ENCODE measurements at places on chromosomes 7 and 10.

DNA sequence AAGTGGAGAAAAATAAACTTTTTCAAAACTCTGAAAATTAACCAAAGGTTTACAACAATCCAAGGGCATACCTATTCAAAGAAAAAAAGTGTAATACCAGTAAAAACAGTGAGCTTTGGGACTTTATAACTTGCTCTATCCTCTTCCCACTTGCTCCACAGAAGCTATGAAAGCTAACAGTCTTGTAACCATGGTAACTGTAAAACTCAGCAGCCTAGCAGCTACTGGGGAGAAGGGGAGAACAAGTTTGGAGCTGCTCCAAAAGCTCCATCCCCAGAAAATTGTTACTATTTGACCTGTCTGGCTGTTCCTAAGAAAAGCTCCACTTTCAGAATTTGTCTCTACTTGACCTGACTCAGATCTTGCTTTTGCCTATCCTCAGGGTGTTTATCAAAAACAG is 191.5 kb downstream of the OTUD1 start:
- no peak for DNase-seq

- no peak for DNase-seq
These were observed 381.1 kb downstream of the TFEC start for GRCh38 chr7:115649429-115649828.

DNA sequence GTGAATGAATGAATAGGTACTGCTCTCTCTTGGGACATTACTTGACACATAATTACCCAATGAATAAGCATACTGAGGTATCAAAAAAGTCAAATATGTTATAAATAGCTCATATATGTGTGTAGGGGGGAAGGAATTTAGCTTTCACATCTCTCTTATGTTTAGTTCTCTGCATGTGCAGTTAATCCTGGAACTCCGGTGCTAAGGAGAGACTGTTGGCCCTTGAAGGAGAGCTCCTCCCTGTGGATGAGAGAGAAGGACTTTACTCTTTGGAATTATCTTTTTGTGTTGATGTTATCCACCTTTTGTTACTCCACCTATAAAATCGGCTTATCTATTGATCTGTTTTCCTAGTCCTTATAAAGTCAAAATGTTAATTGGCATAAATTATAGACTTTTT is 1.2 kb downstream of the CFTR start:
- no peak for DNase-seq

DNA sequence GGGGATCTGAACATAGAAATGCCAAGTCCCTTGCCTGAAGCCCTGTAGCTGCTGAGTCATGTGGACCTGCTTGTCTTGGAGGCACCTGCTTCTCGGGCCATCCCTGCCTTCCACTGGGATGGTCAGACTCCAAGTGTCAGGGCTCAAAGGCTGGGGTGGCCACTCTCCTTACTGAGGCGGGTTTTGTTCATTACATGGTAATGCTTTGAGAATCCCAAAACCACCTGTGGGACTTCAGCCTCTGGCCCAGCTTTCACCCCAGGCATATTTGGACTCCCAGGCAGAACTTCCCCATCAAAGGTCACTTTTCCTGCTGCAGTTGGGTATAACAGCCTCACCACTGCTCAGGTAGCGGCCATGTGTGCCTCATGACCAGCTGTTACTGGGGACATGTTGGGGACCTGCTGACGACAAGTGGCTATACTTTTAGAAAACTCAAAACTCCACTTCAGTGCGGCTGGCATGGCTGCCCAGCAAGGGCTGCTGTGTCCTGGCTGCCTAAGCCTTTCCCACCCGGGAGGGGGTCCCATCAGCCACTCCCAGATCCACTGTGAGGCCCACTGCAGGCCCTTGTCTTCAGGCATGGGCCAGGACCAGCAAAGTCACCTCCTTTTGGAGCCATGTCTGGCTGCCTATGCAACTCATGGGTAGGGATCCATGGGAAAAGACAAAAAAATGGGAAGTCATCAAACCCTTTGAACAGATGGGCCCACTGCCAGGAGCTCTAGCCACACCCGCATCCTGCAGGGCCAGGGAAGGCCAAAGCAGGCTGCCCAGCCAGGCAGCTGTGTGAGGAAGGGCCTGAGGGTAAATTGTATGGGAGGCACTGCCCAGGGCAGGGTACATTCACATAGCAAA is 96.7 kb downstream of the ARHGAP22 start:
- DNase-seq: no peak

DNA sequence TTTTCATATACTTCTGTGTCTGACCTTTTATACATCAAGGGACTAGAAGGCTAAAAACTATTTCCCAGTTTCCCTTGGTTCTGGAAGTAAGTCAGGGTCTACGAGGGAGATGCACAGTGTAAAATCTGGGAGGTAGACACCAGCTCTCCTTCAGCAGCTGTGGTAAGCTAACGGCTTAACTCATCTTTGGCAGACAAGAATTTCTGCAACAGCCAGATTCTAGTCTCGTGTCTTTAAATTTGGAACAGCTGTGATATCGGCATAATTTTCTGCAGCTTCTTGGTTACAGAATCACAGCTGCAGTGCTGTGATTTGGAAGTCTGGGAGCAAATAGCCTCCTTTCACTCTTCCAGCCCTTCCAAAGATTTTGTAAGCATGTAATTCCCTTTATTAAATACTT is 37.4 kb upstream of the ABCB4 start:
- no peak for DNase-seq

- no peak for DNase-seq
These were observed 602.2 kb downstream of the LRMDA start for GRCh38 chr10:76033457-76034196.

- no peak for DNase-seq
These were observed 1203.3 kb upstream of the CELF2 start for GRCh38 chr10:9814285-9814864.

DNA sequence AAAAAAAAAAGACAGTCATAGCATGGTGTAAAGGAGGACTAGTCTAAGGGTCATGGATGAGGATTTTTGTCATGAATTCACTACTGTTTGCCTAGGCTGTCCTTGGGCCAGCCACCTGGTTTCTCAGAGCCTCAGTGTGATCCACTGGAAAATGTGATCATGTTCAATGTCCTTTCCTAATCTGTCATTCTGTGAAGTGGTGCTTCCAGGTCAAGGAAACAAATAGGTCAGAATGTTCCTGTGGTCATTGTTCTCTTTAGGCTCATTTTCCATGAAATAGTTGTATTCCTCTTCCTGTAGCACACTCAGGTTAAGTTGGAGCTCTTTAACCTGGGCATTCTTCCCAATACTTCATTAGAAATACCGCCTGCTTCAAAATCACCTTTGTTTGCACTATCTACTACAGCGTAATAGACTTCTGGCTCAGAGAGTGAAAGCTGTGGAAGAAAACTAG is 16.5 kb downstream of the CD36 start:
- no peak for DNase-seq

DNA sequence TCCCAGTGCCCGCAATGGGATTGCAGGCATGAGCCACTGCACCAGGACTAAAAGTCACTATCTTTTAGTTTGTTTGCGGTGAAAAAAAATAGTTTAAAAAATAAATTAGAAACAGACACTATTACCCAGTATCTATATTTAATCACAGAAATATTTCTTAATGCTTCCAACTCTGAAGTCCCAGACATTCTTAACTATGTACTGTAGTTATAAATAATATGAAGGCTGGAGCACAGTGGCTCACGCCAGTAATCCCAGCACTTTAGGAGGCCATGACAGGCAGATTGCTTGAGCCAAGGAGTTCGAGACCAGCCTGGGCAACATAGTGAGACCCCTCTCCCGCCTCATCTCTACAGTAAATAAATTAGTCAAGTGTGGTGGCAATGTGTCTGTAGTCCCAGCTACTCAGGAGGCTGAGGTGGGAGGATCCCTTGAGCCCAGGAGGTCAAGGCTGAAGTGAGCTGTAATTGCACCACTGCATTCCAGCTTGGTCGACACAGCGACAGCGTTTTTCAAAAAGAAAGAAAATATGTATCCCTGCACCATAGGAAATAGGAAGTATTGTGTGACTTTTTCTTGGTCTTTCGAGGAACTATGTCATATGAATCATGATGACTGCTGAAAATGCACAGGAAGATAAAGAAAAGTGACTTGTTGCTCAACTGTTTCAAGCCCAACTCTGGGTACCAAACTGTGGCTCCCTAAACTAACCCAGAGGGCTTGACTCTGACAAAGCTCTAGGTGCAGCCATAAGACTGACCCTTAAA is 74.9 kb upstream of the STEAP1B start:
- DNase-seq: no peak

DNA sequence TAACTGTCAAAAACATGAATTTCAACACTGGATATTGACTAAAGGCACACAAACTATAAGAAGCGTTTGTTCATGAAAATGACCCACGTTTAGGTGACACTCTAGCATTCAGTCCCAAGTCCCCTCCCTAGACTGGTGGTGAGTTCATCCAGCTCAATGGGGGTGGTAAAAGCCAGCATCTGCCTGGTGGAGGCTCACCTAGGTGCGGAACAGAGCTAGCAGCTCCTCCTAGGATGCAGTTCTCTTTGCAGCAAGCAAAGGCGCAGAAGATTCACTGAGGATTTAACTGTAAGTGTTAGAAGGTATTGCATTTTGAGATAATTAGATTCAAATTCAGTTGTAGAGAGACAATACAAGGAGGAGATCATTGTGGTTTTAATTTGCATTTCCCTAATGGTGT is 87.6 kb downstream of the VSTM2A start:
- no peak for DNase-seq

GRCh38 chr10:132889556-132889955 is 52.8 kb downstream of the CFAP46 start:
- no peak for DNase-seq

- DNase-seq: no peak
These were observed 67.9 kb downstream of the SLC25A13 start for GRCh38 chr7:96253964-96254363.

DNA sequence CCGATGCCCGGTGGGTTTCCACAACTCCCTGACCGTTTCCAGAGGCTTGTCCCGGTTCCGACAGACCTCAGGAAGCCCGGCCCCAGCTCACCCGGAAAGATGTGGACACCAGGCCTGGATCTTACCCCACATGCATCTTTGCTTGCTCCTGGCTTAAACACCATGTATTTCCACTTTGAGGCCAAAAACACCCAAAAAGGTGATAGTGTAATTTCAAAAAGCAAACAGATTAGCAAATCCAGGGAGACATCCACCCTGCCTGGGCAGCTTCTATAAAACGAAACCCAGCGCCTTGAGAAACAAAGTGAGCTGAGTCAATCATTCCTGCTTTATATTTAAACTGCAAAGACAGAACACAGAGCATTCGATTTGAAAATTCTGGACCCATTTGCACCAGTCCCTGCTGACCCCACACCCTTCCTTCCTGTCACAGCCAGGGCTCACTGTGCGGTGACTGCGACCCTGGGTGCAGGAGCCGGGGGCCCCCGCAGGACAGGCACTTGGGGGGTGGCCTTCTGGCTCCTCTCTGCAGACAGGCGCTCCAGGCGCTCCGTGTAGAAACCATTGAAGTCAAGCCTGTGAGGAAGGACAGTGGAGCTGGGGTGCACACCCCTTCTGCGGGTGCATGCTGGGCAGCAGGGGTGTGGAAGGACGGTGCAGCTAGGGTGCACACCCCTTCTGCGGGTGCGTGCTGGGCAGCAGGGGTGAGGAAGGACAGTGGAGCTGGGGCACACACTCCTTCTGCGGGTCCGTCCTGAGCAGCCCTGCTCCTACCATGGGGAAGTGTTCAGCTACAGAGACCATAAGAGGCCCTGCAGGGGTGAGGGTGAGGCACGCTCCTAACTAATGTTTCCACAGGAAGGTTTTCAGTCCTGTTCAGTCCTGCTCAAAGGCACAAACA is 2.9 kb upstream of the ADAM8 start:
- no peak for DNase-seq

DNA sequence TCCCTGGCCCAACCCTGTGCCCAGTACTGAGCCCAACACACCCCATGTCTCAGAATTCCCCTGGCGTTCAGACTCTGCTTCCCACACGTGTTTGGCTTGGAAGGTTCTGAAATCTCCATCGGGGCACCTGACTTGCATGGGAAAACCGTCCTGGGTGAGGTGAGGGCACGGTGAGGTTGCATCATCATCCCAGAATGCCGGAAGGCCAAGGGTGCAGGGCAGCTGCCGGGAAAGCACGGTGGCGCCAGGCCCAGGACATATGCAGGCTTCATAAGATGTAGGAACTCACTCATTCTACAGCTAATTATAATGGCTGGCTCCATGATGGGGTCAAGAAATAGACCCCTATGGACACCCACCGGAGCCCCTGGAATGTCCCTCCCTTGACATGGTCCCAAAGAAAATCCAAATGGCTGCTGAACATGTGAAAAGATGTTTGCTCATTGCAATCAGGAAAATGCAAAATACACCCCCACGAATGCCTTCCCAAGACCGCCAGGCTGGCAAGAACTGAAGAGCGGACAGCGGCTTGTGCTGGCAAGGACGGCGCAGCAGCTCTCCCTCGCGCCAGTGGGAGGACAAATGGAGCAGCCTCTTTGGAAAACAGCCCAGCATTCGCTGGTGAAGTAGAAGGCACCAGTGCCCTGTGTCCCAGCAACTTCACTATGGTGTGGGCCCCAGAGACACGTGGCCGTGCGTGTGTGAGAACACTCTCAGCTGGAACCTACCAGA is 2.3 kb downstream of the KNDC1 start:
- DNase-seq: no peak

GRCh38 chr10:42380926-42381547 is 257.3 kb downstream of the ZNF33B start:
- DNase-seq: no peak

- no peak for DNase-seq
These were observed 317.8 kb downstream of the SH2D4B start for GRCh38 chr10:80855348-80855971.

DNA sequence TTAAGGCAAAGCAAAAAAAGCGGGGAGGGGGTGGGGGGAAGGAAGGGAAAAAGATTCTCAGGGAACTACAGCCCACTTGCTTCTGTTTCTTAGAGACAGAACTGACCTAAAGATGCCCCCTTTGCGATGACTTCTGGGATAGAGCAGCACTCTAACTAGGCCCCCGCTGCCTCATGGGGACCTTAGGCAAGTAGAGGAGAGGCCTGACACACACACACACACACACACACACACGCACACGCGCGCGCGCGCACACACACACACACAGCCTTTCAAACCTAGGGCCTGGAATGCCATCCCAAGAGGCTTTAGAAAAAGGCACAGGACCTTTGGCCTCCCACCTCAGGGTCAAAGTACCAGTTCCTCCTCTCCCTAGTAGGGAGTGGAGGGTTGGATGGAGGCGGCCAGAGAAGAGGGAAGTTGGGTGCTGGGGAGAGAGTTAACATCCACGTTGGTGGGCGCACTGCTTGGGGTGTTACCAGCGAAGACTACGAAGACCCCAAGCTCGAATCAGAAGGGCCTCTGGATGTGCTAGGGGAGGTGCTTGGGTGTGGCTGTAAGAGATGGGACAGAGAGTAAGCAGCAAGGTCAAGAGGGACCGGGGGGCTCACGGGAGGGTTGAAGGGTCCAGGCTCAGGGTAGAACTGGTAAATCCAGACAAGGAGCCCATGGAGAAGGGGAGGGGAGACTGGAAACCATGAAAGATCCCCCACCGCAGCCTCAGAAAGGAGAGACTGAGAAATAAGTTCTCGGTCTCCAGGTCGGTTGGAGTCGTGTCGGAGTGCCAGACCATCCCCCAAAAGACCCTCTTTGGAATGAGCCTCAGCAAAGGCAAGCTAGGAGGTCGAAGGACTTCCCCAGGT is 1.2 kb upstream of the COL1A2 start:
- DNase-seq: no peak

- no peak for DNase-seq
These were observed 23.6 kb downstream of the AKR1B1 start for GRCh38 chr7:134435161-134435920.

GRCh38 chr10:127702271-127702670 is 34.7 kb upstream of the FOXI2 start:
- DNase-seq: no peak

GRCh38 chr10:91880310-91880709 is 29.0 kb downstream of the FGFBP3 start:
- no peak for DNase-seq

- no peak for DNase-seq
These were observed 3.6 kb upstream of the PRAP1 start for GRCh38 chr10:133343558-133343957.

- no peak for DNase-seq
These were observed 380.5 kb downstream of the SFMBT2 start for GRCh38 chr10:7030134-7030855.

All from COR-L47 (cell line).